ENCODE measurements at places on chromosomes 1 and 21.

DNA sequence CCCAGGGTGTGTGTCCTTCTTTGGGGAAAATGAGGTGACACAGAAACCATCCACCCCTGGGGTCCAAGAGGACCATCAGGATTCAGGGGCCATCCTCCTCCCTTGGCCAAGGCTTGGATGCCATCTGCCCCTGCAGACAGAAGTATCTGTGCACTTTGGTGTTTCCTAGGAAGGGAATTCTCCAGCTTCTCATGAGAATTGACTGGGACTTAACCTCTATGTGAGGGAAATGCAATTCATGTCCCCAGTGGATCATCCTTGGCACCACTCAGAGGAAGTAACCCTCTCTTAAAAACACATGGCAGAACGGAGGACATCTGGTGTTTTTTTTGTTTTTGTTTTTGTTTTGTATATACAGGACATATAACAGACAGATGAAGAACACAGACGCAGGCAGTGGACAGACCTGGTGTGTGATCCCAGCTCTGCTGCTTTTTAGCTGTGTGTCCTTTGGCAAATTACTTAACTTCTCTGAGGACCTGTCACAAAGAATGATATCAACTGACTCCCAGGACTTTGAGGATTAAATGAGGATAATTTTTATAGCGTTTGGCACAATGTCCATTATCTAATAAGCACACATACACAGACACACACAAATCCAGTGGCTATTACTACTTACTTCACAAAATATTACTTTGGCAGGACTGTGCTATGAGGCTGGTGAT, 3.8 kb downstream of the TNN start:
- H3K4me1 ChIP-seq: no peaks in the 10 kb centered on the region
- H3K36me3 ChIP-seq: no peaks in the 10 kb centered on the region
- no peaks in the 10 kb centered on the region for H3K27me3 ChIP-seq
- DNase-seq: no peak
- no peak overlapping the region for H3K27ac ChIP-seq

GRCh38 chr21:33196941-33197374, 32.8 kb upstream of the IFNAR2 start:
- H3K27ac ChIP-seq: no peak overlapping the region
- no peaks in the 10 kb centered on the region for H3K4me1 ChIP-seq
- DNase-seq: peak; percentile 68
- no peak overlapping the region for H3K4me3 ChIP-seq
- no peaks in the 10 kb centered on the region for H3K36me3 ChIP-seq

- no peaks in the 10 kb centered on the region for H3K4me1 ChIP-seq
- H3K36me3 ChIP-seq: no peaks in the 10 kb centered on the region
- no peak overlapping the region for H3K27ac ChIP-seq
- H3K4me3 ChIP-seq: no peak overlapping the region
Observed at GRCh38 chr21:36882776-36883175, 83.7 kb downstream of the HLCS start.

DNA sequence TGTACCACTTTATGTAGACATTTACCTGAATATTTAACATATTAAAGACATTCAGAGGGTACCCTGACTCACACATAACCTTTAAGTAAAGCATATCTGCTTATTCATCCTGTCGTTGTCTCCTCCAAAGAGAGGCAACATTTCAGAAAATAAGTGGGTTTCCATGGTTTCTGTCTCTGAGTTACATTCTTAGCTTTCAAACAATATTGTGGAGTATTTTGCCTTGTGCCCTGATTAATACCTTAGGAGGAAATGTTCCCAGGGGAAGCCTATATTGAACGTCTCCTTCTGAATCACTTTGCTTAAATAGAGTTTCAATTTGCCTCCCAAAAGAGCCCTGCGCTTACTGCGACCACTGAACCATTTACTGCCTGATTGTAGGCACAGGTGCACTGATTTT, 26.1 kb downstream of the PALMD start:
- no peaks in the 10 kb centered on the region for H3K36me3 ChIP-seq
- peak overlapping the region; percentile 70 for H3K27ac ChIP-seq
- peaks cover 5% of the 10 kb centered on the region for H3K4me1 ChIP-seq
- no peaks in the 10 kb centered on the region for H3K27me3 ChIP-seq

DNA sequence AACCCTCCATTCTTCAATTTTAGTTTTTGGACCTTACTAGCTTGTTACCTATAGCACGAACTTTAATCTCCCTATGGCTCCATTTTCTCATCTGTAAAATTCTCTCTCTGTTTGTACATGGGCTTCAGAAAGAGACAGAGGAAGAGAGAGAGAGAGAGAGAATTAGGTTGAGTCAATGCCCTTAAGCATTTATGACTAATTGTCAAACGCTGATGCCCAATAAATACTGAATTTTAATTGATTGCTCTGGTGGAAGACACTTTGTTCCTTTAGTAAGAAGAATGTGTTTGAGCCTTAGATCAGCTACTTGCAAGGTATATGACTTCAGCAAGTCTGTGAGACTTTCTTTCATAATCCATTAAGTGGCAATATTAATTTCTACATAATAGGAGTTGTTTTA, 743.1 kb upstream of the ADGRL4 start:
- H3K36me3 ChIP-seq: no peaks in the 10 kb centered on the region
- DNase-seq: no peak
- H3K27me3 ChIP-seq: no peaks in the 10 kb centered on the region
- H3K27ac ChIP-seq: no peak overlapping the region

GRCh38 chr1:234065794-234066447, 161.4 kb downstream of the SLC35F3 start:
- no peaks in the 10 kb centered on the region for H3K27me3 ChIP-seq
- no peak overlapping the region for H3K27ac ChIP-seq
- peak; percentile 58 for DNase-seq
- H3K4me3 ChIP-seq: no peak overlapping the region
- H3K4me1 ChIP-seq: no peaks in the 10 kb centered on the region

DNA sequence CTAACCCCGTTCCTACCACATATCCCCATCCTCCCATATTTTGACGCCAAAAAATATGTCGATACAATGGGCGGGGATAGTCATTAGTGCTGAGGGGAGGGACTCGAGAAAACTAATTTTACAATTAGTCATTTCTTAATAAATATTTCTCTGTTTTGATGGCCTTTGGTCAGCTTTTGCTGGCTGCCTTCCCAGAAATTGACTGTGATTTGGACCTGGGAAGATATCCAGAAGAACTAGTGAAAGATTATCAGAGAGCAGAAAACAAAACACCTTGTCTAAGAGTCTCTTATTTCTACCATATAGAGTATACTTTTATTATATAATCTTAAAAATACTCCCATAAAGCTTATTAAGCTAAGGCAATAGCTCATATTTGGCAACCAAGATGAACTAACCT, 247.6 kb downstream of the MRPL39 start:
- DNase-seq: no peak
- no peaks in the 10 kb centered on the region for H3K27me3 ChIP-seq
- H3K4me3 ChIP-seq: no peak overlapping the region
- no peak overlapping the region for H3K27ac ChIP-seq
- no peaks in the 10 kb centered on the region for H3K4me1 ChIP-seq

DNA sequence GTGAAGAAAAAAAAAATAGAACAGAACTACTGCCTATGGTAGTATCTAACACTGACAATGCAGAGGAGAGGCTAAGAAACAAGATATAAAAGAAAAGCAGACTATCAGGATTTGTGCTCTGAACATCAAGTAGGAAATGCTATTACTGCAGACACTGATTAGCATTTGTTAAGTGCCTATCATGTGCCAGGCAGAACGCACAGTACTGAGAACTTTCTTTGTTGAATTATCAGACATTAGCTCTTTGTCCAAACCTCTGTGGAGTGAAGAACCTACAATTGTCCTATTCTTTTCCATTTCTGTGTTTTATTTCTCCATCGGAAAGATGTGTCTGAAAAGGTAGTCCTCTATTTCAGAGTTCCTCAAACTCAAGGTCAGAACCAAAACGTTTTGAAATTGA, 30.5 kb upstream of the DISP1 start:
- no peaks in the 10 kb centered on the region for H3K4me1 ChIP-seq
- H3K4me3 ChIP-seq: no peak overlapping the region
- H3K27ac ChIP-seq: no peak overlapping the region
- no peaks in the 10 kb centered on the region for H3K27me3 ChIP-seq
- DNase-seq: no peak
- H3K36me3 ChIP-seq: no peaks in the 10 kb centered on the region

DNA sequence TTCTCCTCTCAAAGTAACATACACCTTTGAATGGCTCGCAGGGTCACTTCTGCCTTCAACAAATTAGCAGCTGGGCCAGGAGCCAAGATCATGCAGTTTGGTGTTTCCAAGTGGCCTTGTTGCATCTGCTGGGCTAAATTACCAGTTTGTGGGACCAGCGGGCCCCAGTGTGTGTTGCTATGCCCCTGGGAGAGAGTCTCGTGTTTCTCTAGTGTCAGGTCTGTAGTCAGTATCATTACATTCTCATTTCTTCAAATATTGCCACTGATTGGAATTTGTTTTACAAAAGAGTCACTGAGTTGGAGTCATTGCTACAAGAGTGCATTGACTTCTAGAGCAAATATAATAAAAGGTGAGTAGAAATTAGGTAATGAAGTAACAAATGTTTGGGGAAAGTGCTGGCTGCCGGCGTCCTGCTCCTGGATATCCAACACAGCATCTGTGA, 35.5 kb downstream of the RHOU start:
- H3K4me3 ChIP-seq: no peak overlapping the region
- no peaks in the 10 kb centered on the region for H3K27me3 ChIP-seq
- H3K27ac ChIP-seq: no peak overlapping the region
- no peaks in the 10 kb centered on the region for H3K36me3 ChIP-seq

GRCh38 chr1:96872757-96873156, 151.2 kb downstream of the PTBP2 start:
- H3K27ac ChIP-seq: no peak overlapping the region
- H3K4me1 ChIP-seq: no peaks in the 10 kb centered on the region
- no peaks in the 10 kb centered on the region for H3K27me3 ChIP-seq
- DNase-seq: no peak
- H3K4me3 ChIP-seq: no peak overlapping the region

- H3K4me3 ChIP-seq: no peak overlapping the region
- peaks cover 2% of the 10 kb centered on the region for H3K36me3 ChIP-seq
- no peaks in the 10 kb centered on the region for H3K27me3 ChIP-seq
- no peak overlapping the region for H3K27ac ChIP-seq
Observed at GRCh38 chr21:36260802-36261201, 59.2 kb upstream of the MORC3 start.

- peak; percentile 85 for DNase-seq
- H3K4me1 ChIP-seq: no peaks in the 10 kb centered on the region
- no peak overlapping the region for H3K4me3 ChIP-seq
- no peak overlapping the region for H3K27ac ChIP-seq
- H3K27me3 ChIP-seq: no peaks in the 10 kb centered on the region
Observed at GRCh38 chr1:219555806-219556205, 57.1 kb downstream of the ZC3H11B start.

- no peaks in the 10 kb centered on the region for H3K27me3 ChIP-seq
- DNase-seq: peak; percentile 64
- H3K27ac ChIP-seq: no peak overlapping the region
Observed at GRCh38 chr1:147247656-147248238, 5.3 kb downstream of the CHD1L start.

GRCh38 chr1:234544087-234544579, 65.2 kb upstream of the TARBP1 start:
- peaks cover 14% of the 10 kb centered on the region for H3K4me1 ChIP-seq
- no peaks in the 10 kb centered on the region for H3K27me3 ChIP-seq
- no peaks in the 10 kb centered on the region for H3K36me3 ChIP-seq
- peak; percentile 93 for DNase-seq

GRCh38 chr1:12121212-12122003, 45.4 kb upstream of the TNFRSF1B start:
- H3K36me3 ChIP-seq: no peaks in the 10 kb centered on the region
- DNase-seq: peak; percentile 80
- no peak overlapping the region for H3K4me3 ChIP-seq
- no peaks in the 10 kb centered on the region for H3K27me3 ChIP-seq
- H3K27ac ChIP-seq: peak overlapping the region; percentile 75
- peaks cover 9% of the 10 kb centered on the region for H3K4me1 ChIP-seq

DNA sequence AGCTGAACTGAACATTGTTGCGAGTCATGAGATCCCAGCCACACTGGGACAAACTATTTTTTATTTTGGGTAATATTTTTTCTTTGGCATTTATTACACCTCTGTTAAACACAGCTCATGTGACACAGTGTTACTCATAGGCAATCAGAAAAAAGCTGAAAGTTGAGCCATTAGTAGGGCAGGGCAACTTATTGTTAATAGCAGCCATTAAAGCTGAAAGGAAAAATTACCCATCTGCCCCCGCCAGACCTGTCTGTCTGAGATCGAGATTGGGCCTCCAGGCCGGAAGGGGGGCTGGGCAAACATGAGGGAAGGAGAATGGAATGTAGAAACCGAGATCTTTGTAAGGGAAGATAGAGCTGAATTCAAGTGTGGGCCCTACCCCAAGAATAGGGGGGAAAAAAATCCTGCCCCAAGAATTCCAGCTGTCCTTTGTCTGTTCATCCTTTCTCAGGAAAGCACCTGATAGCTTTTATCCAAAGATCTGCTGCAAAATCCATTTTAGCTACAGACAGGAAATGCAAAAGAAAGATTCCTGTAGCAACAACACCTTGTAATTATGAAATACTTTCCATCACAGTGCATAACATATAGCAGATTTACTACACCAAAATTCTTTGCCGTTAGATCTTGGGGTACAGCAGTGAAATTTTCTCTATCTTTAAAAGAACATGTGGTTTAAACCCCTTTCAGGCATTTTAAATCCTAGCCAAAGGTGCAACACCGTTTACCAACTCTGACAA, 212.8 kb downstream of the PBX1 start:
- DNase-seq: peak; percentile 88
- H3K27ac ChIP-seq: peak overlapping the region; percentile 66
- H3K4me3 ChIP-seq: no peak overlapping the region
- H3K36me3 ChIP-seq: no peaks in the 10 kb centered on the region

DNA sequence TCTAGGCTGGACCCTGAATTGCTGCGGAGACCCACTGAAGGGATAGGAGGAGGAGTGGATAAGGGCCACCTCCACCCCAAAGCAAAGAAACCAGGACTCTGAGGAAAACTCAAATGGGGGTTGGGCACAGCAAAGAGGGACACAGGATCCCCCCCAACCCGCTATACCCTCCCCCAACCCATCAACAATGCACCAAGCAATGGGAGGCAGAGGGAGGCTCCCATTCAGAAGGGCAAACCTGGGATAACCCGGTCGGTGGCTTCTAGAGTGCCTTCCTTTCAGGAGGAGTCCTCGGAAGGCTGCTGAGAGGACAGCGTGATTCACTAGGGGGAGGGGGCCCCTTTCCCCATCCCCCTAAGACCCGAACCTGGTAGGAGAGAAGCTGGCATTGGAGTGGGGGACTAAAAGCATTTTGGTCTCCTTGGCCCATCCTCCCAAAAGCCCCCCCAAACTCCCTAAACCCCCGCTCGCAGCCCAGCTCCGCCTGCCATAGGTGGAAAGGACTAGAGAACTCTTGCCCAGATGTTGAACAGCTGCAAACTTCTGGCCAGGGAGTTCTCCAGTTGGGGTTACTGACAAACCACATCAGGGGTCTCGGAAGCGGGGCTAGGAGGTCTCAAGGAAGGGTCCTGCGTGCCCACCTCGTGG, 1.3 kb downstream of the MEF2D start:
- H3K4me3 ChIP-seq: peak overlapping the region; percentile 93
- H3K4me1 ChIP-seq: peaks cover 53% of the 10 kb centered on the region
- peak overlapping the region; percentile 85 for H3K27ac ChIP-seq
- no peaks in the 10 kb centered on the region for H3K27me3 ChIP-seq
- peak; percentile 35 for DNase-seq

All from fibroblast of lung (primary cell).